ENCODE measurements at places on chromosomes 2 and 18. TPM values are rescaled to one million over a fixed set of nuclear protein-coding genes. Genes with fewer than 3 reads are reported as not detected.

PAIP2B gene
- 0.54 TPM for total RNA-seq

DNA sequence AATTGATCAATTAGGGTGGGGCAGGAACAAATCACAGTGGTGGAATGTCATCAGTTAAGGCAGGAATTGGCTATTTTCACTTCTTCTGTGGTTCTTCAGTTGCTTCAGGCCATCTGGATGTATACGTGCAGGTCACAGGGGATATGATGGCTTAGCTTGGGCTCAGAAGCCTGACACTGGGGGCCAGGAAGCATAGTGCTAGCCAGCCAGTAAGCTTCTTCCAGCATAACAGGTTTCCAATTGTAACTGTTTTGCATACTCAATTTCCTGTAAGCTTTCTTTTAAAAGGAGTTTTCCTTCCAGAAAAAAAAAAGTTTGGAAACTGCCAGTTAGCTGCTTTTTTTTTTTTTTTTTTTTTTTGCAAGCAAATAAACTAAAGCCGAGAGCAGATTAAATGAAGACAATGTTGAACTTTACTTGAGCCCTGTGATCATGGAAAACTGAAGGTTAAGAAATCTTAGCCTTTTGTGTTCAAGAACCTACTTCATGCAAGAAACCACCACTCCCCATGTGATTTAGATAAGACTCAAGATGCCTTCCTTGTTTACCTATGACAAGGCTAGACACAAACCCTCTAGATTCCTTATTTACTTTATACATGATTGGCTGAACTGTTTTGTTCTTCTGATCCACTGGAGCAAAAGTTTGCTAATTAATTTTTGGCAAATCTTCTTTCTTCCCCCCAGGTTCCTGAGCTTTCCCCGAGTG is 126.9 kb upstream of the LINC00305 start:
- no peak for DNase-seq

DNA sequence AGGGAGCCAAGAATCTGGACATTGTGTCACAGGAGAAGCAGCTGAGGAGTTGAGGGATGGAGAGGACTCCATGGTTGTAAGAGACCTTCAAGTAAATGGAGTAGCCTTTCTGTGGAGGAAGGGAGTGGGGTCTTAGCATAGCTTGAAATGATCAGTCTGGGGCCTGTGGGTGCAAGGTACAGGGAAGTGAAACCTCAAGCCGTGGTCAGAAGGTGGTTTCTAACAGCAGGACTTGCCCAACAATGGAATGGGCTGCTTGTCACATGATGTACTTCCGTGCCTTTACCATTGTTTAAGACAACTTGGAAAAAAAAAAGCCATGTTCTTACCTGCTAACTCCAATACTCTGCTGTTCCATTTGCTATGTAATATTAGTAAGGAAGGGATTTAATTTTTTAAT is 140.7 kb downstream of the LDLRAD4 start:
- DNase-seq: no peak

DNA sequence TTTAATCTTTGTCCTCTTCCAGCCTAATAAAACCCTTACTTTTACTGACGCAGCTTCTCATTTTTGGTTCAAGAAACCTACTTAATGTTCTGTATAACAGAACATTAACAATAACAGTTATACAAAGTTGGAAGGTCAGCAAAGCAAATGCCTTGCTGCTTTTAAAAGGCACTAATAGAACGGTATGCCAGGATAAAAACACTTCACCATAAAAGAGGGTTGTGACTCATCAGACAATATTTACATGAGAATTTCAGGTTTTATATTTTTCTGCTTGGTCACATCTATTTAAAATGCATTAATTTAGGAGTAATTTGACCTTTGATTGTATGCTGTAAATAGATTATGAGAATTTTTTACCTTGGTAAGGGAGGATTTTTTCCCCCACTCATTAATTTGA is 3.0 kb downstream of the KLHL41 start:
- DNase-seq: no peak

- DNase-seq: no peak
Observed at GRCh38 chr18:50126471-50126870, 68.5 kb downstream of the MYO5B start.

- DNase-seq: no peak
Observed at GRCh38 chr2:216807857-216808272, 52.0 kb downstream of the TNP1 start.

DNA sequence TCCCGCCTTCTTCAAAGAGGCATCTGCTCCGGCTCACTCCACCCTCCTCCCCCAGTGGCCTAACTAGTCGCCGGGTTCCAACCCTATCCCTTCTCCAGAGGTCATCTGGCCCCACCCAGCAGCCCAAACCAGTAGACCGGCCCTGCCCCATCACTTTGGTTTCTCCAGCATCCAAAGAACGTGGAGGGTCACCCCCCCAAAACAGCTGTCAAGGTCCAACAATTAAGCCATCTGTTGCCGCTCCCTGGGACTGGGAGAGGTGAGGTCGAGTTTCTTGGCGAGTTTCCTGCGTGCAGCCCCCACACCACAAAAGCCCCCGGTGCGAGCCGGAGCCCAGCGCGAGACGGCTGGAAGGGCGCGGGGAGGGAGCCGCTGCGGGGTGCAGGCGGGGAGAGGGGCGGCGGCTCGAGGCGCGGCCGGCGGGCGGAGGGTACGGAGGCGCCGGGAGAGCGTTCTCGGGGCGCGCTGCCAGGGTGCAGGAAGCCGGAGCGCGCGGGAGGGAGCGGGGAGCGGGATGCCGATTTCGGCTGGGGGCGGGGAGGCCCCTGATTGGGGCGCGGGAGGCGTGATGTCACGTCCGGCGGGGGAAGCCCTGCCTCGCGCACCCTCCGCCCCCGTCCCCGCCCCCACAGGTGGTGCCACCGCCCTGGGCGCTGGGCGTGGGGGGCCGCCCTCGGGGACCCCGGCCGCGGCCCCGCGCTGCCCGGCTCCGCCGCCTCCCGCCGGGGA is 571 bp upstream of the GPC1 start:
- DNase-seq: peak; percentile 66

CCDC148 gene
- 7.2 TPM for total RNA-seq

DNA sequence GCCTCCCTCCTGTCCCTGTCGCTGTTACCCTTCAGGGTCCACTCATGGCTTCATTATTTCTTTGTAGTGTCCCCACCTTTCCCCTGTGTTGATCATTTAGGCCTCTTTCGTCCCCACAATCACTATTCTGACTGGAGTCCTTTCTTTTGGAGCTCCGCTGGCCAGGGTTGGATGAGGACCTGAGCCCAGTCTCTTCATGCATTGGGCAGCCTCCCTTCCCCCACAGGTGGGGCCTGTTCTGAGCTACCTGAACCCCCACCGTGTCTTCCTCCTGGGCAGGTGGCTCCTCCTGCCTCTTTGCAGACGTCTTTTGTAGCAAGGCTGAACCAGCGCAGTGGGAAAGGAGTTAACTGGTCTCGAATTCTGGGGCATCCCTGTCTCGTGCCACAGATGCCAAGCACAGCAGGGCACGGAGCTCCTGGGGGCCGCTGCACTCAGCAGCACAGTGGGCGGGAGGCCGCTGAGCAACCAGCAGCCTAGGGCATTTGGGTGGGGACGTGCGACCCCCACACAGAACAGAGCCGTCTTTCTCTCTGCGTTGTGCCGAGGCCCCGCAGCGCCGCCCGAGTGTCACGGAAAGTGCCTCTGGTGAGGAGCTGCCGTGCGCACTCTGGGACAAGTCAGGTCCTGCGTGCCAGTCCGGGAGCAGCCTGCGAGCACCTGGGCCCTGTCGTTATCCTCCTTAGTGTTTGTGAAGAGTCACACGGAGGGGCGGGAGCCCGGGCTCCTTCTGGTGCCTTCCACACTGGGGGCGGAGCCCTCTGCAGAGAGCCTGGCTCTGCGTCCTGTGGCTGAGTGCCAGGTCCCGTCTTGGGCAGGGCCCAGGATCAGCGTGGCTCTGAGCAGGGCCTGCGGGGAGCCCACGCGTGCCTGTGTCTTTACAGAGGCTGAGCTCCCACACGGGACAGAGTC is 130.1 kb downstream of the NFATC1 start:
- no peak for DNase-seq

- no peak for DNase-seq
Observed at GRCh38 chr2:20440001-20440560, 6.8 kb upstream of the RHOB start.

GRCh38 chr2:136363470-136363869 is 245.5 kb upstream of the CXCR4 start:
- DNase-seq: no peak

DNA sequence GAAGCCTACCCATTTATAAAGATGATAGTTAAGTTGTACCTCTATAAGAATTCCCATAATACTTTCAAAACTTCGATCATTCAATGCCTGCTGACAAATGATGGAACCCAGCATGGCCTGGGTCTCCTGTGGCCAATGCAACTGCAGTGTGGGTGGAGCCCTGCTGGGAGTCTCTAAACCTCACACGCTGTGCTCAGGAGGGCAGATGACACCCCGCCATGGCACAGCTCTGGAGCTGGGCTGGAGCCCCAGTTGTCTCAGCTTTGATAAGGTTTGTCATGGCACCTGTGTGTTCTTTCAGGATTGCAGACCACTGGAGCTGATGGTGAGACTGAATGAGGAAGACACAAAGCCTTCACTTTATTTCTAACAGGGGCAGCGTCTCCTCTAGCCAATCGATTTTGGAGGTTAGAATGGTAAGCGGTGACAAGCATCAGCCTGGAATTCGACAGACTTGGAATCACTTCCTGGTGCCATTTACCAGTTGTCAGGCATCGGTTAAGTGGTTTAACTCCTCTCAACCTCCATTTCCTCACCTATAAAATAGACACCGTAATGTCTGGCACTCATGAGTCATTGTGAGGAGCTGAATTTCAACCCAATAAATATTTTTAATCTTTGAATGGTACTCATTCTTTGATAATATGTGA is 383.6 kb upstream of the SALL3 start:
- no peak for DNase-seq

DNA sequence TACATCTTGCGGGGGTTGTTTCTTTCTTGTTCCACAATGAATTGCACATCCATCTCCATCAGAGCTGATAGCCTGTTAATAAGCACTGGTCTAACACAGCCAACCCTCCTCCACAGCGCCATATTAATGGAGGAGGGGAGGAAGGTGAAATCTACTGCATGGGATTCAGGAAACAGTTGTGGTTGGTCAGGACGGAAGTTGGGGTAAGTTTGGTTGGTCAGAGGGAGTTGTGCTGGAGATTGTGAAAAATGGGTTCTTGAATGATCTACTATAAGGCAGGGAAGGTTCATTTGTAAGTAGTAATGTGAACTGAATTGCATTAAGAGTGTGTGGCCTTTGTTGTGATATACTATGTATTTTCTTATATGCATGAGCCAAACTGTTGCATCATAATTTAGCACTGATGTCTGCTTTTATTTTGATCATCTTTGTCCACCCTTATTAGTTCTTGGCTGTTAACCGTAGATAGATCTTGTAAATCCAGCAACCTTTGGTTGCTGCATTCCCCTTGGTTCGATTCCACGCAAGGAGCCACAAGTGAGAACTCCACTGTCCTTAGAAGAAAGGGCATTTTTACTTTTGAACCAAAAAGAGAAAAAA is 150.6 kb upstream of the MAPRE2 start:
- DNase-seq: no peak

GRCh38 chr2:26590980-26591618 is 50.1 kb downstream of the CIB4 start:
- DNase-seq: peak; percentile 11

DNA sequence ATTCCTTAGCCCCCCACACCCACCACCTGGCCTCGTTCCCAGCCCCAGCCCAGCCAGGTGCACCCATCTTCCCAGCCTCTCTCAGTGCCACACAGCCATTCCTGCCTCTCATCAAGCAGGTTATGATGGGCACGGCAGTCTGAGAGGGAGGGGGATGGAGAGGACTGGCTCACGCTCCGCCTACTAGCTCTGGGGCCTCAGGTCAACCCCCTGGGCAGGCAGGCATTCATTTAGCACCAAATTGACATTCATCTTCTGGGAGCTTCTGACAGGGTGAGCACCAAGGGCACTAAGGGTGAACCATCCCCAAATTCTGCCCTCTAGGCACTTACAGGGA is 66.2 kb upstream of the FOSL2 start:
- no peak for DNase-seq

CXCR1 gene
- not detected for total RNA-seq

- no peak for DNase-seq
Observed at GRCh38 chr2:232273903-232274643, 104.5 kb upstream of the ALPP start.

ITGA6 gene
- total RNA-seq: 18.9 TPM

SERPINB13 gene
- not detected for total RNA-seq

- DNase-seq: no peak
Observed at GRCh38 chr2:45191146-45191863, 182.1 kb upstream of the SIX2 start.

COL5A2 gene
- total RNA-seq: 3.0 TPM

GRCh38 chr2:37156071-37156856 is 516 bp downstream of the EIF2AK2 start:
- DNase-seq: peak; percentile 46

DNA sequence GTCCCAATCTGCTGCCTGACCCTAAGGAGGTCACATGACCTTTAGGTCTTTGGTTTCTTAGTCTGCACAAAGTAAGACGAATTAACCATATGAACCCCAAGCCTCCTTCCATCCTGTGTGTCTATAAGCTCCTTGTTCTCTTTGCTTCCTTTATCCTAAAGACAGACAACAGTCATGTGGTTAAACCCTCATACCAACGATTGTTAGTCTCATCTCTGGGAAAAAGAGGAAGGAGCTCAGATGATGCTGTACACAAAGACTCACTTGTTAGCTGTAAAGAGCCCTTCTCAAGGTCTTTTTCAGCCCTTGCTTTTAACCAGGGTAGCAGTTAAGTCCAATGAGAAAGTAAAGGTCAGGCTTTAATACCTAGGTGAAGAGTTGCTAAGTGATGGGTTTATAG is 443.7 kb downstream of the TNS1 start:
- DNase-seq: no peak

- peak; percentile 6 for DNase-seq
Observed at GRCh38 chr18:51537487-51537886, 340.0 kb upstream of the MEX3C start.

GRCh38 chr2:109260886-109261700 is 132.1 kb downstream of the SH3RF3 start:
- DNase-seq: no peak

- DNase-seq: no peak
Observed at GRCh38 chr2:29393676-29394075, 278.5 kb downstream of the CLIP4 start.

GRCh38 chr18:79420033-79420745 is 24.5 kb downstream of the NFATC1 start:
- no peak for DNase-seq

DNA sequence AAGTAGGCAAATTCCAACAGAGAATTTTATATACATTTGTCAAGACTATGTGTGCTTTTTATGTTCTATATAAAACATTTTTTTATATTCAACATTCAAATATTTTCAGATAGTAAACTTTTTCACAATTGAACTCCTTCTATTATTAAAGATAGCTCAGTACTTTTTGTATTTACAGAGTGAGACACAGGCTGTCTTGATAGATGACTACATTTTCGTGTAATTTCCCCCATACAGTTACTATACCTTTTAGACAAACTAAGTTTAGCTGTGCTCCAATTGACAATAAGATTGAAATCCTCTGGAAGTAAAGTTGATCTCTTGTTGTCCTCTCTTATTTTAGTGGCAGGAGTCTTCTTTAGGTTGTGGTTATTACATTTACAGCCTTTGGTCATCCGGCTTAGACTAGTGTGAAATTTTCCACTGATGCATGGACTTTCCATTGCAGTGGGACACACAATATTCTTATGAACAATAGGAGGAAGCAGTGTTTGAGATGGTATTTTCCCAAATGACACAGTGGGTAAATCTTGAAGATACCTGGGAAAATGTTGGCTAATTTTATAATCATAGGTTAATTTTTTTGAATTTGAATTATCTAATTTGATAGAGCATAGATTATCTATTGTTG is 21.0 kb downstream of the ZSWIM2 start:
- DNase-seq: no peak

ROCK1 gene
- 4.4 TPM for total RNA-seq

HOXD13 gene
- total RNA-seq: not detected

GRCh38 chr2:9032536-9033255 is 29.2 kb upstream of the MBOAT2 start:
- DNase-seq: no peak

Measured in Caki2 (cell line).